Activated CD4-positive, alpha-beta T cell treated with anti-CD3 and anti-CD28 coated beads, Interleukin-2, amount 10 ng/mL, durations not matched to agents 24 days and 14 days (primary cell): ENCODE measurements at places on chromosomes 12 and 14. TPM values are rescaled to one million over a fixed set of nuclear protein-coding genes. Genes with fewer than 3 reads are reported as not detected.
A peak's percentile ranks its signal among the peaks of the same experiment; 100 is the strongest.

DNA sequence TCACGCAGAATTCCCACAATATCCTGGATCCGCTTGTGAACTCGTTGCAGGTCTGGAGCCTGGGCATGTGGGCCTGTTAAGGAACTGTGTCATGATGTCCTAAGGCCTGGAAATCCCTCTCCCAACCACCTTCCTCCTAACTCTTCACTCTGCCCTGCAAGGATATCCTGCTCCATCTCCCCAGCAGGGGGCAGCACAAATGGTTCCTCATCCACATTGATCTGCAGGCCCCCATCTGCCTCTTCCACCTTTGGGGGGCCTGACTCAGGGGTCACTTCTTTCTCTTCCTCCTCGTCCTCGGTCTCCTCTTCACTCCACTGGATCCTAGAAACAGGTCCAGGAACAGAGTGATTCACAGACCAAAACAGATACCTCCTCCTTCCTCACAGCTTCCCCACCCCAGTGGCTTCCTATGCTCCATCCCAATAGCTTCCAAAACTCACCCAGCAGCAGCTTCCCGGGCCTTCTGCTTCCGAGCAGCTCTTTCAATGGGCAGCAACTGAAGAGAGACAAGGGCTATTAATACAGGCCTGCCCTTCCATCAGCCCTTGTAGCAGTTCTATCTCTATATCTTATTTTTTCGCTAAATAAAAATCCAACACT lies 4.5 kb downstream of the NOP2 start:
- peaks cover 83% of the 10 kb centered on the region for H3K36me3 ChIP-seq
- no peak overlapping the region for H3K4me3 ChIP-seq
- H3K4me1 ChIP-seq = peaks cover 30% of the 10 kb centered on the region

DNA sequence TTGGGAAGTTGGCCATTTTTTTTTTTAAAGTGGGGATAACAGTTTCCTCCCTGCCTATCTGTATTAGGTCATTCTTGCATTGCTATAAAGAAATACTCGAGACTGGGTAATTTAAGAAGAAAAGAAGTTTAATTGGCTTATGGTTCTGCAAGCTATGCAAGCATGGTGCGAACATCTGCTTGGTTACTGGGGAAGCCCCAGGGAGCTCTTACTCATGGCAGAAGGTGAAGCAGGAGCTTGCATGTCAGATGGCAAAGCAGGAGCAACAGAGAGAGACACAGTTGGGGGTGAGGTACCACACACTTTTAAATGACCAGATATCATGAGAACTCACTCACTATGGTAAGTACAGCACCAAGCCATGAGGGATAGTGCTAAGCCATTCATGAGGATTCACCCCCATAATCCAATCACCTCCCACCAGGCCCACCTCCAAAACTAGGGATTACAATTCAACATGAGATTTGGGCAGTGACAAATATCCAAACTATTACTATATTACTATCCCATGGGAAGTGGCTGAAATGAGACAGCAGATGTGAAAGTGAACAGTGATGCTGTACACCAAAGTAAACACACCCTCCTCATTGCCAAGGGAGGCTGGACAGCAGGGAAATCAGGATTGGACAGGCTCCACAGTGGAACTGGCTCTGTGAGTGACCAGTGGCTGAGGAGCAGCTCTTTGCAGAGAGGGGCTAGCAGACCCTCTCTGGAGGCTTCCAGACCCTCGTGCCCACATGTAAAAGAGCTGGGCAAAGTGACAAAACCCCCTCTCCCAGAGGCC lies 40.5 kb downstream of the CRACR2A start:
- H3K27ac ChIP-seq = no peak overlapping the region
- H3K4me3 ChIP-seq = no peak overlapping the region
- H3K4me1 ChIP-seq = peaks cover 8% of the 10 kb centered on the region
- no peak for DNase-seq
- no peaks in the 10 kb centered on the region for H3K27me3 ChIP-seq

- no peak for DNase-seq
- H3K4me3 ChIP-seq = no peak overlapping the region
- H3K36me3 ChIP-seq = peaks cover 3% of the 10 kb centered on the region
- no peak overlapping the region for H3K27ac ChIP-seq
Observed at GRCh38 chr14:98514016-98514415, 758.0 kb downstream of the BCL11B start.

- peaks cover 80% of the 10 kb centered on the region for H3K4me1 ChIP-seq
- H3K27ac ChIP-seq = peak overlapping the region; percentile 90
- peak overlapping the region; percentile 82 for H3K4me3 ChIP-seq
- H3K27me3 ChIP-seq = no peaks in the 10 kb centered on the region
Observed at GRCh38 chr12:104682790-104683279, 226.1 kb downstream of the CHST11 start.

DNA sequence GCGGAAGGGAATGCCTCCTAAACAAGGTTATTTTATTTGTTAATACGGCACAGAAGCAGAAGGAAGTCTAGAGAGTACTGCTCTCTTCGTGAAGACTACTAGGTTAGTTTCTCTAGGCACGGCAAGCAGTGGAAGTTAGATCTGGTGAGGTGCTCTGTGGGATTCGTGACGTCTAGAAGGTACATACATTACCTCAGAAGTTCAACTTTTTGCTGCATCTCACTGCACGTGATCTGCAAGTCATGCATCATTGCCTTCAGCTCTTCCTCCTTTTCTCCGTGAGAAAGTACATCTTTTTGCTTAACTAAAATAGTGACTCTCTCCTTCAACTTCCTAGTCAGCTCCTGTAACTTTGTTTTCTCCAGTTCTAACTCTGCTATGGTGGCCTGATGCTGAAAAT lies 74.7 kb downstream of the NIN start:
- no peaks in the 10 kb centered on the region for H3K27me3 ChIP-seq
- H3K4me1 ChIP-seq = peaks cover 4% of the 10 kb centered on the region
- H3K27ac ChIP-seq = no peak overlapping the region

- H3K36me3 ChIP-seq = no peaks in the 10 kb centered on the region
- no peaks in the 10 kb centered on the region for H3K4me1 ChIP-seq
- no peaks in the 10 kb centered on the region for H3K27me3 ChIP-seq
- no peak overlapping the region for H3K4me3 ChIP-seq
- DNase-seq = no peak
Observed at GRCh38 chr12:73180734-73181133, 908.6 kb downstream of the TRHDE start.

GRCh38 chr12:3604748-3605586 lies 114.0 kb downstream of the PRMT8 start:
- no peak overlapping the region for H3K27ac ChIP-seq
- no peak overlapping the region for H3K4me3 ChIP-seq

The P2RX2 gene
- not detected in 2 replicates for total RNA-seq

GRCh38 chr14:23579739-23580138 lies 1.1 kb upstream of the JPH4 start:
- H3K4me3 ChIP-seq = no peak overlapping the region
- H3K27ac ChIP-seq = no peak overlapping the region
- no peak for DNase-seq
- H3K27me3 ChIP-seq = peaks cover 56% of the 10 kb centered on the region

GRCh38 chr12:45503899-45504298 lies 225.6 kb upstream of the ARID2 start:
- H3K27me3 ChIP-seq = peaks cover 7% of the 10 kb centered on the region
- H3K27ac ChIP-seq = no peak overlapping the region
- no peaks in the 10 kb centered on the region for H3K4me1 ChIP-seq
- no peak for DNase-seq
- no peak overlapping the region for H3K4me3 ChIP-seq

- no peak overlapping the region for H3K4me3 ChIP-seq
- DNase-seq = no peak
- H3K27me3 ChIP-seq = no peaks in the 10 kb centered on the region
Observed at GRCh38 chr14:89451229-89451628, 34.2 kb upstream of the FOXN3 start.

- no peak overlapping the region for H3K27ac ChIP-seq
- H3K36me3 ChIP-seq = no peaks in the 10 kb centered on the region
- no peak overlapping the region for H3K4me3 ChIP-seq
- H3K4me1 ChIP-seq = no peaks in the 10 kb centered on the region
- H3K27me3 ChIP-seq = peaks cover 3% of the 10 kb centered on the region
Observed at GRCh38 chr12:123895451-123895850, 77.2 kb downstream of the CCDC92 start.

DNA sequence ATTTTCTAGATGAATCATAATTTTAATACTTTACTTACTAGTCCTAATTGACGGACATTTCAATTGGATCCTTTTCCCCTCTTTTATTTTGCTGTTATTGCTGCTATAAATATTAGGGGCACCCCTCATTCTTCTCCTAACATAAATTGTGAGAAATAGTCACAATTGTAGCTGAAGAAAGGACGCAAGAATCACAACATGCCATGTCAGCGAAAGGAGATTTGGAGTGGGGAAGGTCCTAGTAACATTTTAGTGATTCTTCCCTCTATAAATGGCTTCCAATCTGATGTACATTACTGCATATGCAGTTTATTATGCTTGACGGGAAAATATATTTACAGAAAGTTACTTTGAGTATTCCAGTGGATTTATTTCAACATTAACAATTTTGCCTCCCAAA lies 7.7 kb upstream of the PLEKHH1 start:
- H3K27me3 ChIP-seq = peaks cover 58% of the 10 kb centered on the region
- no peak overlapping the region for H3K27ac ChIP-seq
- no peak for DNase-seq
- no peaks in the 10 kb centered on the region for H3K36me3 ChIP-seq

DNA sequence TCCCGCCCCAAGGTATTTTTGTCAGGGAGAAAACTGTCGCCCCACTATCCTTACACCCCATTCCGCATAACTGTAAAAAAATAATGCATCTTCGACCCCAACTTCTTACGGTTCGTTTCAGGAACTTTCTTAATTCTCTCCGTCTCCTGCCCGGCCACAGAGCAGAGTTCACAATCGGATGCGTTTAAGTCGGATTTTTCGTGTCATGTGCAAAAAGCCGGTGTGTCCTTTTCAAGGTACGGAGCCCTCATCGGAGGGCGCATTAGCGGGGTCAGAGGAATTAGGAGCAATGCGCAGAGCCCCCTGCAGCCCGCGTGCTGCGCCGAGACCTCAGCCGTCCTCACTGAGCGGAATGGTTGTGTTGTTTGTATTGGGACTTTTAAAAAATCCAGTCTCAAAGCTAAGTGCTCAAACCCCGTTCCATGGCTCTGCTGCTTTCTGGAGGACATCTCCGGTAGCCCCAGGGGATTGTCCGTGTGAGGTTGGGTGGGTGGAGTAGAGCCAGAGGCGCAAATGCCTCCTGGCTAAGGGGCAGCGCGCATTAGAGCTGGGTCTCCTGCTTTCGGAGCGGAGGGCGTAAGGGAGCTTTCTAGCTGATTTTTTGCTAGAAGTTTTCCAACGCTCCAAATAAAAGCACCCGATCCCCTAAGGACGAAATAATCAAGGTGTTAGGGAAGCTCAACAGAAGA lies 3.9 kb upstream of the GSC start:
- no peak overlapping the region for H3K4me3 ChIP-seq
- peak overlapping the region; percentile 51 for H3K27ac ChIP-seq
- H3K27me3 ChIP-seq = peaks cover 82% of the 10 kb centered on the region
- DNase-seq = no peak
- peaks cover 10% of the 10 kb centered on the region for H3K4me1 ChIP-seq
- peaks cover 7% of the 10 kb centered on the region for H3K36me3 ChIP-seq

- H3K4me3 ChIP-seq = no peak overlapping the region
- DNase-seq = no peak
- H3K27ac ChIP-seq = no peak overlapping the region
Observed at GRCh38 chr12:116717466-116718437, 20.1 kb downstream of the SPRING1 start.

- no peak overlapping the region for H3K4me3 ChIP-seq
- no peaks in the 10 kb centered on the region for H3K4me1 ChIP-seq
- no peak overlapping the region for H3K27ac ChIP-seq
- H3K36me3 ChIP-seq = no peaks in the 10 kb centered on the region
Observed at GRCh38 chr12:101050631-101051030, 159.4 kb downstream of the SLC5A8 start.

DNA sequence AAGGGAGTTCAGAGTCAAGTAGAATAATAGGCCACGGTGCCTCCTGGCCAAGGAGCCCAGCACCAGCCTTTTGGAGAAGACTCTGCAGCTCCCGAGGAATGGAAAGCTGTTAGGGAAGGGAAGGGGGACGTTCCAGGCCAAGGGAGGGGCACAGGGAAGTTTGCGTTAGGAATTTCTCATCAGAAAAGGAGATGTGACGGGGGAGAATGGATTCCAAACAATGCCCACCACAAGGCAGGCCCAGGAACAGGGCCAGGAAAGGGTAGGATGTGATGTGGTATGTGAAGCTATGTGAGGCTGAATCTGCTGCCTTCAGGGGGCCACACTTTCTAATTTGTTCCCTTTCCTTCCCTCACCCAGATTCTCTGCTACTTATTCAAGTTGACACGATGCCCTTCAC lies 46.0 kb downstream of the DGLUCY start:
- DNase-seq = no peak
- peak overlapping the region; percentile 39 for H3K27ac ChIP-seq
- H3K36me3 ChIP-seq = peaks cover 51% of the 10 kb centered on the region
- H3K4me3 ChIP-seq = no peak overlapping the region
